ENCODE measurements at places on chromosomes 6 and 20.

GRCh38 chr6:166441325-166442078 lies 58.8 kb upstream of the MPC1 start:
- no peak for DNase-seq

DNA sequence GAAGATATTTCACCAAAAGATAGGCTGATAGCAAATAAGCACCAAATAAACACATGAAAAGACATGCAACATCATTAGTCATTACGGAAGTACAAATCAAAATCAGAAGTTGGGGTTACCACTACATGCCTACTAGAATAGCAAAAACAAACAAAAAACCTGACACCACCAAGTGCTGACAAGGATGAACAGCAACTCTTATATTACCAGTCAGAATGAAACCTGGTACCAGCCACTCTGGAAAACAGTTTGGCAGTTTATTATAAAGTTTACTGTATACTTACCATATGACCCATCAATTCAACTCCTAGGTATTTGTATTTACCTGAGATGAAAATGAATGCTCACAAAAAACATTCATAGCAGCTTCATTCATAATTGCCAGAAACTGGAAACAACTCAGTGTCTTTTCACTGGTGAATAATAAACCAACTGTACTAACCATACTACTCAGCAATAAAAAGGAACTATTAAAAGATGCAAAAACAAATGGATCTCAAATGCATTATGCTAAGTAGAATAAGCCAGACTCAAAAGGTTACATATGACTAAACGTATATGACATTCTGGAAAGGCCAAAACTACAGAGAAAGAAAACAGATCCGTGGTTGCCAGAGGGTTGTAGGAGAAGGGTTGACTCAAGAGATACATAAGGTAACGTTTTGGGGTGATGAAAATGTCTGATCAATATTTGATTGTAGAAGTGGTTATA lies 33.0 kb downstream of the NUP153 start:
- no peak for DNase-seq

GRCh38 chr20:38290829-38291814 lies 12.8 kb upstream of the BPI start:
- peak; percentile 39 for DNase-seq

GRCh38 chr6:80348263-80348662 lies 241.8 kb downstream of the BCKDHB start:
- peak; percentile 28 for DNase-seq

GRCh38 chr6:141541581-141542324 lies 591.0 kb upstream of the GJE1 start:
- peak; percentile 17 for DNase-seq

- no peak for DNase-seq
These were observed 106.0 kb downstream of the SYCP2 start for GRCh38 chr20:59827138-59828056.

- DNase-seq: no peak
These were observed 125.1 kb upstream of the RREB1 start for GRCh38 chr6:6982663-6983062.

Measured in NCI-H69 (cell line).